ENCODE measurements at places on chromosomes 12 and 14.

GRCh38 chr12:107287436-107288413 is 194.4 kb upstream of the CRY1 start:
- no peak for DNase-seq

GRCh38 chr14:102080183-102081080 is 6.4 kb downstream of the HSP90AA1 start:
- no peak for DNase-seq

GRCh38 chr12:128549601-128550218 is 274.0 kb downstream of the SLC15A4 start:
- no peak for DNase-seq

DNA sequence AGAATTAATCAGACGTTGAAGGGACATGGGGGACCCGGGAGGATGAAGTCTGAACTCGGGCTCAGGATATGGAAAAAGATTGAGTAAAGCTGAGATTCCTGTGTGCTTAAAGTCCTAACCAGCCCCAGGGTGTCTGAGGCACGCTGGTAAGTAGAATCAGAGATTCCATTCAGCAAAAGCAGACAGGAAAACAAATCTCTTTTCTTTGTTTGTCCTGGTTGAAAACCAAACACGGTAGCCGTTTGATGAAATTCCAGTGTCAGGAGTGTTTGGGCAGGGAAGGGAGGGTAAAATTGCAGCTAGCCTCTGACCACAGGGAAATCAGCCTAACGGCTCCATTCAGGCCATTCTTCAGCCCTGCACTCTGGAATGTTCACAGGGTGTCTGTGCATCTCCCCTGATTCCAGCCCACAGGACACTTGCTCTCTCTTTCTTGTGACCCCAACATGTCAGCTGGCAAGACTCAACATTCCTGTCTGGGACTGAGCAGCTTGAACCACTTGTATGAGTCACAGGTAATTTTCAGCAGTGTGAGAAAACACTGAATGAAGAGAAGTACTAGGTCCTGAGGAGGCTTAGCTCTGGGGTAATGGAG is 31.0 kb downstream of the NINJ2 start:
- DNase-seq, result no peak

- DNase-seq, result no peak
Observed at GRCh38 chr14:21070083-21070609, at the start of gene ARHGEF40. TSS of gene ARHGEF40 (plus strand) at chr14:21070304. CDS start at chr14:21070397, 93 bp downstream.

DNA sequence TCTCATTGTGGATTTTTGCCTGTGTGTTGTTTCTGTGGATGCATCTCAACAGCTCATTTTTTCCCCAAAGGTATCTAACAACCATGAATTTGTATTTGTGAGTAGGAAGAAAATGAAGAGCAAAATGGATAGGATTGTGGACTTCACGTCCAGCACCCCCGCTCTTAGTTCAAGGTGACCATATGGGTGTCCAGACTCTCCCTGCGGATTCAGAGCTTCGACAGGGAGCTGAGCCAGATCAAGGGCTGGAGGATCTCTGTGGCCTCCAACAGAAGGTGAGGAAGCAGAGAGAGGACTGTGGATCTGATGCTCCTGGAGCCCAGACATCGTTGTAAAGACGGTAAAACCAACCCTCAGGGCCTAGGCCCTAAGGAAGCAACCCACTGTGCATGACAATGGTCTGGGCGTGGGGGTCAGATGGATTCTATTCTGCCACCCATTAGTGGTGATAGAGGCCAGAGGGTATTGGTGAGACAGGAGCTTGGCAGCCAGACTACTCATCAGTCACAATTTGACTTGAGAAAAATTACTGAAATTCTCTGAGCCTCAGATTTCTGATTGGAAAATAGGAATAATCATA is 659.7 kb upstream of the TMEM132C start:
- DNase-seq, result no peak

- no peak for DNase-seq
Observed at GRCh38 chr14:76500011-76500410, 124.1 kb downstream of the ESRRB start.

GRCh38 chr12:108827941-108828340 is 29.4 kb downstream of the SSH1 start:
- no peak for DNase-seq

DNA sequence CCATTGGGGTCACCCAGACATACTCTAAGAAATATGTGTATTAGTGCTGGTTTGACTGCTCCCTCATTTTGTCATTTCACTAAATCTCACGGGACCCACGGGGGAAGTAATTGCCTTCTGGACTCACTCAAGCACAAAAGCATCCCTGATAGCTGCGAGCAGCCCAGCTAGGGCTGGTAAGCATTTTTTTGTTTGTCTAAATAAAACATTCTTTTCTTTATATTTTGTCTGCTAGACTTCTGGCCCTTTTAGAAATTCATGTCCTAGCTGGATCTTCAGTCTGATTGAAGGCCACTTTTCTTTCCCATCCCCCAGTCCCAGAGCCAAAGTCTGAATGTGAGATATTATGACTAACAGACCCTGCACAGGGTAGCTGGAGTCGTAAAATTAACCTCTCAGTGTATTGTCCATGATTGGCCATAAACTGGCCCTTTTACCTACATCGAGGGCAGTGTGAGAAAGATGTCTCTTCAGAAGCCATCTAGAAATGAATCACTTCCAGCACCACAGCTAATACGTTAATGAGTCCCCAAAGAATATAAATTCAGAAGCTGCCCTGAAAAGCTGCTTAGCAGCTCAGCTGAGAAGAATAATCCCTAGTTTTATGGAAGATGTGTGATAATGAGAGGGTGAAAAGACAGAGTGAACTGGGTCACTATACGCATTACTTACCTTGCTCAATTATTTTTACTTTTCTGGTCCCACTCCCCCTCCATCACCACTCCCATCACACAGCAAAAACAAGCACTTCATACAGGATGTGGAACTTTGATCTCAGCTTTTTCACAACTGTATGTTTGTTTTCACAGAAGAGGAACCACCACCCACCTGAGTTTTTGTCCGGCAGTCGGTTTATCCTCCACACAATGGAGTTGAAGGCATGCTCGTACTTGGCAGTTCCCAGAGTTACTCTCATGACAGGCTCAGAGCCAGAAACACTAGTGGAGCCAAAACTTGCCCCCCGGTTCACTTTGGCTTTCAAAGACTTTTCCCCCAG is 55.6 kb upstream of the GTF2A1 start:
- DNase-seq, result no peak

DNA sequence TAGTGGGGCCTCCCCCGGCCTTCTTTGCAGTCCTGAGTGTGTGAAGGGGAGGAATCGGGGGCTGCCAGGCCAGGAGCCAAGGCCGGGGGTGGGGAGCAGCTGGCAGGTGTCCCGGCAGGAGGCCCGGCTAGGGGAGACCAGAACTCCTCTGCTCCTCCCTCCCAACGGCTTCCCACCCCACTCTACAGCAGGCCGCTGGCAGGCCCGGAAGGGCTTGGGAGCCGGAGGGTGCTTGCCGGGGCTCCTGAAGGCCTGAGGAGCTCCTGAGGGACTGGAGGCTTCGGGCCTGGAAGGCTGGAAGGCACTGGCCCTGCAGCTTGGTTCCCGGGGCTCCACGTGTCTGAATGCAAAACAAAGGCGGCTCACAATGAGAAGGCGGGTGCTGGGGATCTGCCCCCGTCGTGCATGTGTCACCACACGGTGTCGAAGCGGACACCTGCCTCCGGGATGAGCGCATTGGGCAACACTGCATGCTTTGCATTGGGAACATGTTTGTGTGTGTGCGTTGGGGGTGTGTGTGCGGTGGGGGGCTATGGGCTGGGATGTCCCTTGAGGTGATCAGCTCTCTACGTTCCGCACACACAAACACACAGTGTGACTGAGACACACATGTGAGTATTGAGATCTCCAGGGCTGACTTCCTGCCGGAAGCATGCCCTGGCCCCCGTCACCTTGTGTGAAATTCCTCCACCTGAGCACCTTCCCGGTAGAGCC is 30.9 kb upstream of the ANKRD9 start:
- no peak for DNase-seq
